ENCODE measurements at places on chromosomes 7 and 10. TPM values are rescaled to one million over a fixed set of nuclear protein-coding genes. Genes with fewer than 3 reads are reported as not detected.

The IL2RA gene
- not detected for total RNA-seq

- DNase-seq = no peak
Observed at GRCh38 chr7:101555921-101556275, 73.2 kb downstream of the MYL10 start.

DNA sequence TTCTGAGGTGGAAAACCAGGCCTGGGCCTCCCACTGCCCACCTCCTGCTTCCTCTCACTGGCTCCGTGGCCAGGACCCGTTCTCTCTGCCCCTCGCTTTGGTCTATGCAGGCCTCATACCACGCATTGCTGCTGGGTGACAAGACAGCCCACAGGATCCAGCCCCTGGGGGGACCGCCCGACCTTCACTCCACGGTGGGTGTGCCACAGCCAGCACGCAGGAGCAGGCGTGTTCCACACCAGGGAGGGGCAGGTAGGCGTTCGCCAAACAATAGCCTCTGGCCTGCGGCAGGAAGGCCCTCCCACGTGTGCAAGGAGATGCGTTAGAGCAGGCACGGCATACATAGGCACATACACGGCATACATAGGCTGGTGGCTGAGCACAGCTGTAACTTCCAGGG, 233.4 kb downstream of the WDR37 start:
- DNase-seq = no peak

The ABCC2 gene
- total RNA-seq = 234 TPM

GRCh38 chr7:141864765-141865447, 23.6 kb upstream of the PRSS37 start:
- no peak for DNase-seq

DNA sequence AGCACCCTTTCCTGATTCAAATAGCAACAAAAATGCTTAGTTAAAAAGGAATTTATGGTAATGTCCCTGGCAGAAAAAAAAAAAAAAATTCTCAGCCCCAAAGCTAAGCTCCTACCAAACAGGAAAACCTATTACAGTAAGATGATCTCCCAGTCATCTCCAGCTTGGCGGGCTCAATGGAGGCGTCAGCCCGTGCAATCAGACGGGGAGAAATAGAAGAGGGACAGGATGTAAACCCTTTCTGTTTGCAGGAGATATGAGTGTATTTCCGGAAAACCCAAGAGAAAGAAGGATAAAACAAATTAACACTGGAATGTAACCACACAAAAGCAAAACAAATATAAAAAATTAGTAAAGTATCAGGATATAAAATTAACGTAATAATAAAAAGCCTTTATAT, 242.8 kb downstream of the TCERG1L start:
- no peak for DNase-seq

The NKX2-3 gene
- 0.09 TPM for total RNA-seq

DNA sequence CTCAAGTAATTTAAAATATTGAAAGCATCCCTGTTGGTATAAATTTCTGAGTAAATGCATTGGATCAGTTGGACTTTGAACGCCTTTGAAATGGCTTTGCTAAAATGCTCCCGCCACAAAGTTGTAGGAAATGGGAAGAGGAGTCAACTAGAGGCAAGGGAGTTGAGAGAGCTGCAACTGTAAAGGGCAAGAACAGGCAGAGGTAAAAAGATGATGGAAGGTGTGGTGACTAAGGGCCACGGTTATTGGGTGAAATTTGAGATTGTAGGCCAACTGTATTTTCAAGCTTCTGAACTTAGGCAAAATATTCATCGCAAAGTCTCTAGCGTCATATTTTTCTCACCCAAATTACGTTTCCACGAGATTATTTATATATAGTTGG, 595 bp upstream of the SUMF2 start:
- no peak for DNase-seq

The HILPDA gene
- total RNA-seq = 5.2 TPM

DNA sequence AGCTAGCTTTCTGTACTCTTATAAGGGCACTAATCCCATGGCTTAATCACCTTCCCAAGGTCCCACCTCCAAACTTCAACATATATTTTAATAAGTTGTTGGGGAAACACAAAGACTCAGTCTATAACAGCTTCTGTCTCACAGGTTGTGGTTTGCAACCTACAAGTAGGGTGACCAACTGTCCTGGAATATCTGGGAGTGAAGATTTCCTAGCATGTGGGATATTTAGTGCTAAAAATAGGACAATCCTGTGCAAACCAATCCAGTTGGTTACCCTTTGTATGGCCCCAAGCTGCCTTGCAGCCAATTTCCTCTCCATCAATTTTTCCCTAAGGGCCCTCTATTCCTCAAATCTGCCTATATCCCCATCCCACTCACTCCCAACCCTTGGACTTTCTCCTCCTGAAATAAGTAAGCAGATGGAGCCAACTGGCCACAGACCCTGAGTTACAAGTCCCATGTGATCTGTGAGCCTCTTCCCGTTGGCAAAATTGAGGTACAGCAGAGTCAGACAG, 82.3 kb downstream of the FAM13C start:
- DNase-seq = no peak

GRCh38 chr7:116273283-116273917, 63.1 kb downstream of the TES start:
- no peak for DNase-seq

DNA sequence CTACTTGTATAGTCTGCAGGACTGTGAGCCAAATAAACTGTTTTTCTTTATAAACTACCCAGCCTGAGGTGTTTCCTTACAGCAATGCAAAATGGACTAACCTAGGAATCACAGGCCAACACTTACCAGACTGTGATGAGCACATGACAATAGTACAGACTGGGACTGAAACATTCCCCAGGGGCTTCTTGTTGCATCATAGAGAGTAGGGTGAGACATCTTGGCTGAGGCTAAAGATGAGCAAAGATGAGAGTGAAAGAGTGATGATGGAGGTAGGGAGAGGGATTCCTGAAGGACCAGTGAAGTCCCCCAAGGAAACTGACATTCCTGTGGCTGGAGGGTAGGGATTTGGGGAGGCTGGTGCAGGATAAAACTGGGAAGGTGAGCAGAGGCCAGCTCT, 194.4 kb downstream of the TPST1 start:
- DNase-seq = no peak

GRCh38 chr10:102408131-102408727, 10.4 kb downstream of the PSD start:
- no peak for DNase-seq

The OR2A12 gene
- not detected for total RNA-seq

The CALHM1 gene
- total RNA-seq = not detected

DNA sequence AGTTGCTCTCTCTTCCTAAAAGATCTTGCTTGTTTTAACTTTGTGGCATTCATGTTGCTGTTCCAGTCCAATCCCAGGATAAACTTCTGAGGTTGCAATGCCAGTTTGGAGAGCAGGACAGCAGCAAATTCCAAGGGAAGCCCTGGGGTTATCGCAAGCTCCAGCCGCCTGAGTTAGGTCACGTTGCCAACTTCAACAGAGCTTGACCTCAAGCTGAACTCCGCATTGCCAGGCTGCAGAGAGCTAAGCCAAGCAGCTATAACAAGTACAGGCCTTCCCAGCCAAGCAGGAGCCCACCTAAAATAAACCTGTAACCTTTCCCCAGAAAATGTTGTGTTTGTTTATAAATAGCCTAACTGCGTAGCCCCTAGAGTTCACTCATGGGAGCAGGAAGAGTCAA, 138.9 kb upstream of the LYZL1 start:
- no peak for DNase-seq

- no peak for DNase-seq
Observed at GRCh38 chr7:99844328-99844727, 16.5 kb downstream of the CYP3A43 start.

- DNase-seq = no peak
Observed at GRCh38 chr10:80000541-80000940, 51.6 kb upstream of the SFTPD start.

- no peak for DNase-seq
Observed at GRCh38 chr7:37092548-37092947, 356.1 kb downstream of the ELMO1 start.

DNA sequence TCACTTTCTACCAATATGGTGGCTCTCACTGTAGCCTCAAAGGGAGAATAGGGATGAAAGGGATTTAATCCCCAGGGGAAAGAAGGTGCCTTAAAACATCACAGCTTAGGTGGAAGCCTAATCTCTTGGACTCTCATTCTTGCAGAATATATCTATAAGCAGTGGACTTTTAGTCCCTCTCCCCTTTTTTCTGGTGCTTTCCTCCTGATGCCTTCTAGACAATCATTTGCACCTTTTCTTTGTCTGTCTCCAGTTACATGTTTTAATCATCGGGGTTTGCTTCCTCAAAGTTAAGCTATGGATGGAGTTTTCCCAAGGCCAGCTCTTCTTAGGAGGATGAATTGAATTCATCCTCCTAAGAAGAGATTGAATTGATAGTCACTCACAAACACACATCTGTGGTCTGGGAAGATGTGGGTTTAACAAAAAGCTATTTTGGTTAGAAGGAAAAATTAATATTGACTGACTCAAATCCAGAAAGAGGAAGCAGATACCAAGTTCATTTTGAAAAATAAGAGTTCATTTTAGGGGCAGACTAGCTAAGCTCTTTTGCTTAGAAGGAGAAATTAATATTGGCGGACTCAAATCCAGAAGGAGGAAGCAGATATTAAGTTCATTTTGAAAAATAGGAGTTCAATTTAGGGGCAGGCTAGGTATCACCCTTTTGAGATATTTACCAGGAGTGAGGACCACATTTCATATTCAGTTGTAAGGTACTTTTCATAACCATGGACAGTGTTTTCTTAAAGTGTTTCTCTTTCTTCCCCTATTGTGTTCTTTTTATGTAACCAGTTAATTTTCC, 35.2 kb upstream of the PLEKHS1 start:
- no peak for DNase-seq

- DNase-seq = no peak
Observed at GRCh38 chr10:46527241-46527811, 29.1 kb downstream of the GPRIN2 start.

The AFAP1L2 gene
- 1.6 TPM for total RNA-seq

- no peak for DNase-seq
Observed at GRCh38 chr10:16518822-16519221, 2.9 kb downstream of the C1QL3 start.

DNA sequence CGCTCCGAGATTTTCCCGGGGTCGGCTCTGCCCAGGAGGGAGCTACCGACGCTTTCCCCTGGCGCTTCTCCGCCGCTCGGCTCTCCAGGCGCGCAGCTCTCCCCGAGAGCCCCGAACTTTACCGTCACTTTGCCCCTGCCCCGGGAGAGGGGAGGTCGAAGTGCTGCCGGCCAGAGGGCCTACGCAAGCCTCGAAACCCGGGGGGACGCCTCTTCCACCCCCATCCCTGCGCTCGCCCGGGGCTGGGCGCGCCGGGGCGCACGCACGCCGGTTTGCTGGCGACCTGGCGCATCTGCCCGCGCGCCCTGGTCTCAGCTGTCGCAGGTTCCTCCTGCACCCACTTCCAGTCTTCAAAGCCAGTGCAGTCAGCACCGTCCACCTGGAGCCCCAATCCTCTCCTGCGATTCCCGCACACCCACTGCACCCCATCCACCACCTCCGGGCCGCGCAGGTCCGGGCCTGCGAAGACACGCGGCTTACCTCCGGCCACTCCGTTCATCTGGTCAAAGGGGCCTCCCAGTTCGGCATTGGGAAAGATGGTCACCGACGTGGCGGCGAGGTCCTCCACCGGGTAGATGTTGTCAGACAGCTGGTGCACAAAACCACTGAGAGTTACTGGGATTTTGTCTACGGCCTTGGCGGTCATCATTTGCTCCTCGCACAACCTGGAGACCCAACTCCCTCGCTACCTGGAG, 638 bp downstream of the EGR2 start:
- DNase-seq = no peak

The SPDYE8 gene
- not detected for total RNA-seq

The AKR1E2 gene
- total RNA-seq = 4.7 TPM

The CDHR3 gene
- total RNA-seq = 10.5 TPM

The CLDN3 gene
- 21.1 TPM for total RNA-seq

- DNase-seq = no peak
Observed at GRCh38 chr10:110577056-110577455, 9.6 kb downstream of the SMC3 start.

GRCh38 chr7:134890246-134891240, 95.8 kb upstream of the AGBL3 start:
- no peak for DNase-seq

The TMEM139 gene
- total RNA-seq = 3.9 TPM

The CCL24 gene
- 2.1 TPM for total RNA-seq

All from liver (tissue), 10 donors.